ENCODE measurements at places on chromosomes 11 and 22. TPM values are rescaled to one million over a fixed set of nuclear protein-coding genes. Genes with fewer than 3 reads are reported as not detected.

The RBFOX2 gene
- not detected for polyA plus RNA-seq

The TEX12 gene
- polyA plus RNA-seq: not detected

The EIF1AD gene
- 4.9 TPM for polyA plus RNA-seq

The HMOX1 gene
- polyA plus RNA-seq: 1.7 TPM

The SMIM35 gene
- polyA plus RNA-seq: 2.0 TPM

The GPHA2 gene
- not detected for polyA plus RNA-seq

The EIF3L gene
- 306 TPM for polyA plus RNA-seq

The MS4A4A gene
- polyA plus RNA-seq: 0.16 TPM

The NXPE4 gene
- polyA plus RNA-seq: not detected

The MYRF gene
- 0.12 TPM for polyA plus RNA-seq

The TIMP3 gene
- polyA plus RNA-seq: 0.86 TPM

The MRGPRF gene
- polyA plus RNA-seq: not detected

The MIOX gene
- polyA plus RNA-seq: not detected

The MMP13 gene
- not detected for polyA plus RNA-seq

The ABCG4 gene
- polyA plus RNA-seq: not detected

The TPBGL gene
- polyA plus RNA-seq: not detected

The RIC3 gene
- polyA plus RNA-seq: 3.2 TPM

The GAL3ST3 gene
- polyA plus RNA-seq: not detected

The SLC22A8 gene
- not detected for polyA plus RNA-seq

The ANO3 gene
- not detected for polyA plus RNA-seq

The PHRF1 gene
- polyA plus RNA-seq: 16.4 TPM

The TSSK2 gene
- polyA plus RNA-seq: not detected

The TRIM48 gene
- not detected for polyA plus RNA-seq

The BATF2 gene
- 2.9 TPM for polyA plus RNA-seq

The ELFN2 gene
- polyA plus RNA-seq: not detected

The IFITM10 gene
- not detected for polyA plus RNA-seq

The MS4A2 gene
- polyA plus RNA-seq: not detected

The C11orf65 gene
- polyA plus RNA-seq: 2.1 TPM

The CXCR5 gene
- polyA plus RNA-seq: 113 TPM

The NAALADL1 gene
- 26.1 TPM for polyA plus RNA-seq

The RBMXL2 gene
- polyA plus RNA-seq: not detected

The CHRM1 gene
- polyA plus RNA-seq: not detected

The BARX2 gene
- polyA plus RNA-seq: not detected

The CEP57 gene
- polyA plus RNA-seq: 54.0 TPM

The GRIA4 gene
- not detected for polyA plus RNA-seq

The XPNPEP3 gene
- polyA plus RNA-seq: 13.5 TPM

The LDHAL6A gene
- polyA plus RNA-seq: not detected

The GRAP2 gene
- polyA plus RNA-seq: 20.0 TPM

The GSTT2B gene
- polyA plus RNA-seq: not detected

The APOBEC3B gene
- polyA plus RNA-seq: 0.56 TPM

The HTR3B gene
- not detected for polyA plus RNA-seq

The MOB2 gene
- polyA plus RNA-seq: 41.1 TPM

The CNGA4 gene
- not detected for polyA plus RNA-seq

The MPPED1 gene
- not detected for polyA plus RNA-seq

The APOL5 gene
- polyA plus RNA-seq: not detected

The MYO7A gene
- not detected for polyA plus RNA-seq

The ROBO4 gene
- not detected for polyA plus RNA-seq

The P2RY6 gene
- not detected for polyA plus RNA-seq

The OR52I2 gene
- polyA plus RNA-seq: not detected

The MAML2 gene
- 3.9 TPM for polyA plus RNA-seq

The FAM111B gene
- 10.9 TPM for polyA plus RNA-seq

The OR8G5 gene
- not detected for polyA plus RNA-seq

The FAM83F gene
- not detected for polyA plus RNA-seq

All from naive B cell (primary cell).